H7 (cell line): ENCODE measurements at places on chromosomes 12 and 14.

DNA sequence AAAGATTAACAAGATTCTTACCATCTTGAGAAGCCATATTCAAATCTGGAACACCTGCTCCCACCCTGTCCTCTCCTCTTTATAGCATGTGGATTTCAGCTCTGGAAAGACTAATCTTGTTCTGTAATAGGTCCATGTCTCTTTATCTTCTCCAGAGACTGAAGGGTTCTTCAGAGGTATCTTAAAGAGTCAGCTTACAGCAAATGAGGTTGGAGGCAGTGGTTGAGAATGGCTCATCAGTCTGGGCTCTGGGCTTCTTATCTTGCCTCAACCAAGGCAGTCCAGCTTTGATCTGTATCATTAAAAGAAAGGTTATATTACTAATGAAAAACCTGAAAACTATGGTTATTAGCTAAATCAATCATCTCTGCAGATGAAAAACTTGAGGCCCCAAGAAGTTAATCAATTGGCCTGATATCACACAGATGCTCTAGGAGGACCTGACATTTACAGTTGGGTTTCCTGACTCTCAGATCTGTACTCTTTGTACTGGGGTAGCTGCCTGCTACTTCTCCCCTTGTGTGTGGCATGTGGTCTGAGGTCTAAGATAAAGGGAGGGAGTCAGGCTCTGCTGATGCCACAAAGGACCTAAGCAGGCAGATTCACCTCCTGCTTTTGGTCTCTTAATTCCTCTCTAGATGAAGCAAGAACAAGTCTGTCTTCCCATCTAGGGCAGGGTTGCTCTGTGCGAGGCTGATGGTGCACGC lies 1.7 kb upstream of the AKAP6 start:
- DNase-seq = no peak

DNA sequence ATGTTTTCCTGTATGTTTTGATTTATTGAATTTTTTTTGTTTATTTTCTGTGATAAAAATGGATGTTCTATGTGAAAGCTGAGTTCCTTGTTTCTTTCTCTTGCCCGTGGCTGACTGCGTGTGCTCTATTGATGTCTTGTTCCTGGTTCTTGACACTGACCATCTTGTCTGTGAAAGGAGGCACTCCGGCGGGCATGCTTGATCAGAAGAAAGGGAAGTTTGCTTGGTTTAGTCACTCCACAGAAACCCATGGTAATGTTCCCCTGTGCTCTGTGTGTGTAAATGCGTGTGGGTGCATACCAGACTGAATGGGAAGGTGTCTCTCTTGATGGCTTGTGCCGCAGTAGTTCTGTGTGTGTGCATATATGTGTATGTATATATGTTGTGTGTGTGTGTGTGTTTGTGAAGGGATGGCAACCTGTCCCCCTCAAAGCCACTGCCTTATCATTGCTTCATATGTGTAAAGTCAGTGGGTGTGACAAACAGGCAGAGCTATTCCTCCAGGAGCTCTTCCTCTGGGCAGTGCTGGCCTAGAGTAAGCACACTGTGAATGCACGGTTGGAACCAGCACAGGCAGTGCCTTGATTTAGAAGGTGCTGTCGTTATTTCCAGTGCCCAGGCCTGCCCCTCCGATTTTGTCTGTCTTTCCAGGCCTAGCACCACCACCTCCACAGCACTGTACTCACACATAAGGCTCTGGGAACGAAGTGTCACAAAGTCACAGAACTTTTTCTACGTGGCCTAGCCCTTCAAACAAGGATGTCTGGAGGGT lies 247.3 kb upstream of the FKBP4 start:
- DNase-seq = no peak

GRCh38 chr12:49824895-49825294 lies 3.3 kb downstream of the NCKAP5L start:
- no peak for DNase-seq

GRCh38 chr12:72523754-72524153 lies 251.6 kb downstream of the TRHDE start:
- no peak for DNase-seq
